ENCODE measurements at places on chromosomes 2 and 18.

DNA sequence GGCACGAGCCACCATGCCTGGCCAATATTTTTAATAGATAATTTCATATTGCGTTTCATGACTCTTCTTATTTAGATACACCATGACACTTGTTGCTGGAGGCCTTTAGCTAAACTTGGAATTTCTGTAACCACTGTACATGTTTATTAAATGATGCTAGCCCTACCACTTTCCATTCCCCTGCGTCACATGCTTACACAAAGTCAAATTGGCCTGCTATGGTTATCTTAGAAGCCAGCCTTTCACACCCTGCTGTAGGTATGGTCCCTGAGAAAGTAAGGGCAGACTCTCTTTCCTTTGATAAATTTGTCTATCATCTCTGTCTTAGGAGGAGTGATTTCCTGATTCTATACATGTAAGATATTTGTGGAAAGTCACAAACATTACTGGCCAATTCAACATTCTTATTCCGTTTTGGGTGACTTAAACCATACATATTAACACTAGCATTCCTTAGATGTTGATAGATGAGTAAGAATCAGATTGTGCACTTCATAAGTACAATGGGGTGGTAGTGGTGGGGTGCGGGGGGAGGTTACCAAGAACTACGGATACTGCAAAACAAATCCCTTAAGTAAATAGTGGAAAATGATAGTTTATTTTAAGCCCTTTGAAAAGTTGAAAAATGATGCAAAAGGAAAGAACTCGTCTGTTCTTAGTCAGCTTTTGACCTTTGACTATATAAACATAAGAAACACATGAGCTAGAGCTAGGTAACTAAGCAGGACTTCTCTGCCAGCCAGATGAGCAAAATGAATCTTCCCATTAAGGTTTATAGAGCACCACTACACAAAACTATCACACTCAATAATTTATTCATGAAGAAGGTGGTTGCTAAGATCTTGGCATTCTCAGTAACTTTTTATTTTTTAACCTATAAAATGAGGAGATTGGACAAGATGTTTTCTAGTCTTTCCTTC lies 7.9 kb upstream of the NDUFV2 start:
- DNase-seq: peak; percentile 76

DNA sequence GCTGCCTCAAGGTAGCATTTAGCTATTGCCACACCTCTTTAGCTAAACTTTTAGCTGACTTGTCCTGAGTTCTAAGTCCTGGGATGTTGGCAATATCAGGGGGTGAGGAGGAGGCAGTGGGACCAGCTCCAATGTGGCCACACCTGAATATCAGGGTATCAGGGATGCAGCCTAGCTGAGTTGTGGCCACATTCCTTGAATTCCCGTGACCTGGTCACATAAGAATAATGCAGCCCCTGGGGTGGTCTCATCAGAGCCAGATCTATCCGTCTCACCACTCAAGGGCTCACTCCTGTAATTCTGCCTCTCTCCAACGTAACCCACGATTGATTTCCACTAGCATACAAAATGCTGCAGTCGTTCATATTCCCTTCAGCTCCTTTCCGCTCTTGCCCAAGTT lies 11.6 kb upstream of the TAF1B start:
- no peak for DNase-seq

DNA sequence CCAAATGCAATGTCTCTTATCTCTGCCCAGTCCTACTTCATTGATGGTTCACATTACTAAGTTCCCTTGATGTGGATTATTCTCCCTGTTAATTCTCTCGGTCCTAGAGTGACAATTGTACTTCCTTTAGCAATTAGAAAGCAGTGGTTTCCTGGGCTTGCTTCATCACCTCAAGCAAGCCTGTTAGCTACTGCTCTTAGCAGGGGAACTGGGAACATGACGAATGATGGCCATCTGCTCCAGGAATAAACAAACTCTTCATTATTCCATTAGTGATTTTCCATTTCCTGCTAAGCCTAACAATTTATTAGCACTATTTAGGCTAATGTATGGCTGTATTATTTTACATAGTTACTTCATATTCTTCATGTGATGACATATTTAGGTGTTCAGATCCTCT lies 331.8 kb downstream of the MTX2 start:
- DNase-seq: no peak

- DNase-seq: no peak
These were observed 236.4 kb downstream of the ATAD2B start for GRCh38 chr2:23690421-23691105.

DNA sequence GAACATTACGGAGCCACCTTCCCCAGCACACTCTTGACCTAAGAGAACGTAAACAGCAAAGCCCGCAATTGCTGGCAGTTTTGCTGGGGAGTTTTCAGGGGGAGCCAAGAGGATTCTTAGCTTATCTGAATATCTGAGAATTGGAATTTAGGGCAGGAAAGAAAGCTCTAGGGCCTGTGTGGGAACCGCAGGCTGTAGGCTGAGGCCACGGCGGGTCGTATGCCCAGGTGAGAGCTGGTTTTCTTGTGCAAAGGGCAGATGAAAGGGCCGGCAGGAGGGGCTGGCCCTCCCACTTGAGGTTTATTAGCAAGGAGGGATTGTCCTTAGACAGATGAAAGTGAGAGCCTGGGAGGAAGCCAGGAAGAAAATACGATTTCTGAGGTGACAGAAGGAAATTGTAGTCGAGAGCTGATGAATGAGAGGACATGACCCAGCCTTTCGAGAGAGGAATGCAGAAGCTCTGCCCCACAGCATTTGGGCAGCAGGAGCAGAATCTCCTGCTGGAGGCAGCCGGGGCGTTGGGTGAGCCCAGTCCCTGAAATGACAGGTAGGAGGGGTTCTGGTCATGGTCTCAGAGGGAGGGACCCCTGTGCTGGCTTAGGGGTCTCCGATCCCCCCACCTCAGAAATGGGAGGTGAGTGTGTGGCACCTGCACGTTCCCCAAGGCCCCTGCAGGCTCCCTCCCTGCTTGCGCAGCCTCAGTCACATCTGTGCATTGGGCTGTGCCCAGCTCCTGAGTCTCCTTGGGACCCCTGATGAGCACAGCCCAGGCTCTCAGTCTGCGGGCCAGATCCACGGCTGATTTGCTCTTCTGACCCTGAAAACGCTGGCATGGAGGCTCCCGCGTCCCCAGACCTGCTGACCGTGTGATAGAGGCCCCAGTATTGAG lies 61.1 kb downstream of the CABLES1 start:
- DNase-seq: no peak

DNA sequence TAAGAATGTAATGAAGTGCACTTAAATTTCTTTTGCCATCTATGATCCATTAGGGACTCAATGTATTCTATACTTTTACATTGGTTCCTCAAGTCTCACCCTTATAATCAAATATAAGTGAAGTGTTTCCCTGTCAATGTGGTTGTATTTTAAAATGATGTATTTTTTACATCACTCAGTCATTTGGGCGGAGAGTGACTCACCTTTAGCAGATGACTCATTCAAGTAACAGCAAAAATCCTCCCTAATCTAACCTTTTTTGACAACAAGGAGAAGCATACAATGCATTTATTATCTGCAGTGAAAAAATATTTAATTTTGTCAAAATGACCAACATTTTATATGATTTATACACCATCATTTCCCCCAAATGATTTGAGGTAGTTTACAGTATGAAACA lies 94.4 kb downstream of the FANCL start:
- DNase-seq: peak; percentile 57
